Fibroblast of lung (primary cell): ENCODE measurements at places on chromosomes 6 and 20. TPM values are rescaled to one million over a fixed set of nuclear protein-coding genes. Genes with fewer than 3 reads are reported as not detected.

- H3K27ac ChIP-seq = no peak overlapping the region
- no peaks in the 10 kb centered on the region for H3K4me1 ChIP-seq
- H3K36me3 ChIP-seq = peaks cover 35% of the 10 kb centered on the region
- H3K27me3 ChIP-seq = no peaks in the 10 kb centered on the region
- no peak for DNase-seq
- H3K4me3 ChIP-seq = no peak overlapping the region
Observed at GRCh38 chr20:25286917-25287316, 39.0 kb downstream of the PYGB start.

GRCh38 chr6:27814665-27815424 lies 97.4 kb downstream of the OR2B2 start:
- no peaks in the 10 kb centered on the region for H3K36me3 ChIP-seq
- peaks cover 2% of the 10 kb centered on the region for H3K4me1 ChIP-seq
- peak overlapping the region; percentile 43 for H3K4me3 ChIP-seq
- H3K27ac ChIP-seq = peak overlapping the region; percentile 84
- H3K27me3 ChIP-seq = no peaks in the 10 kb centered on the region

DNA sequence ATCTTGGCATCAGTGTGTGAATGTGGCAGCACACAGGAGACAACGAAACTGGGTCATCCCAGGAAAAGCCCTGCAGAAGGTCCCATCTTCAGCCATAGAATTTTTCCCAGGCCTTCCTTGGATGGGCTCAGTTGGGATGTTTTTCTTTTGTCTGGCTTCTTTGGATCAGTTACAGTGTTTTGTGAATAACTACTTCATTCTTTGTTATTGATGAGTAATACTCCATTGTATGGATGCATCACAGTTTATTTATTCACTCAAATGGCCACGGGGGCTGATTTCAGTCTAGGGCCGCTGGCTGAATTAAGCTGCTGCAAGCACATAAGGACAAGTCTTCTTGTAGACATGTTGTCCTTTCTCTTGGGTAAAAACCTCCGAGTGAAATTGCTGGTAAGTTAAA lies 81.3 kb upstream of the CD93 start:
- no peaks in the 10 kb centered on the region for H3K4me1 ChIP-seq
- no peaks in the 10 kb centered on the region for H3K36me3 ChIP-seq
- H3K27me3 ChIP-seq = no peaks in the 10 kb centered on the region
- DNase-seq = no peak
- H3K4me3 ChIP-seq = no peak overlapping the region
- H3K27ac ChIP-seq = no peak overlapping the region

DNA sequence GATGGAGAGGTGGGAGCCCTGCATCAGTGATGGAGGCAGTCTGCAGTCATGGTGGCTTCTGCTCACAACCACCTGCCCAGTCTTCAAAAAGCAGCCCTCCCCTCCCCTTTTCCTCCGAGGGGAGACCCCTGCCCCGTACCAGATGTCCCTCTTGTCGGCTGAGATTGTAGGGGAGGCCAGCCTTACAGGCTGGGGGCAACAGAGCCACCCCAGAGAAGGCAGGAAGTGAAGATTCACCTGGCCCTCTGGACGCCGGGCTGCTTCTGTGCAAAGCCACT lies 4.5 kb downstream of the TNFRSF6B start:
- H3K27me3 ChIP-seq = no peaks in the 10 kb centered on the region
- no peak for DNase-seq
- no peak overlapping the region for H3K4me3 ChIP-seq
- H3K36me3 ChIP-seq = peaks cover 40% of the 10 kb centered on the region
- H3K27ac ChIP-seq = peak overlapping the region; percentile 34
- H3K4me1 ChIP-seq = peaks cover 28% of the 10 kb centered on the region

DNA sequence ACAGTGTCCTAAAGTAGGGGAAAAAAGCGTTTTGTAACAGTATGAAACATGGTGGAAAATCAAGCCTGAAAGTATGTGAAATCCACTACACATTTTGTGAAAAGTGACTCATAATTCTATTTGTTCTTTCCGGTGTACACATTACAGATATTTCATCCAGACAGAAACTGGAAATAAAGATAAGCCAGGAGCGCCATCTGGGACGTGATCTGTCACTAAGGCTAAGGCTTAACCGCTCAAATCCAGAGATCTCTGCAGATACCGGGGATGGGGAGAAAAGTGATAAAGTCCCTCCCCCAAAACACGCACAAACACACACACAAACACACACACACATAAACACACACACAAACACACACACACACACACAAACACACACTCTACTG lies 26.6 kb upstream of the SRSF6 start:
- H3K27me3 ChIP-seq = no peaks in the 10 kb centered on the region
- H3K4me3 ChIP-seq = no peak overlapping the region
- H3K36me3 ChIP-seq = no peaks in the 10 kb centered on the region
- H3K27ac ChIP-seq = no peak overlapping the region
- no peaks in the 10 kb centered on the region for H3K4me1 ChIP-seq
- no peak for DNase-seq

DNA sequence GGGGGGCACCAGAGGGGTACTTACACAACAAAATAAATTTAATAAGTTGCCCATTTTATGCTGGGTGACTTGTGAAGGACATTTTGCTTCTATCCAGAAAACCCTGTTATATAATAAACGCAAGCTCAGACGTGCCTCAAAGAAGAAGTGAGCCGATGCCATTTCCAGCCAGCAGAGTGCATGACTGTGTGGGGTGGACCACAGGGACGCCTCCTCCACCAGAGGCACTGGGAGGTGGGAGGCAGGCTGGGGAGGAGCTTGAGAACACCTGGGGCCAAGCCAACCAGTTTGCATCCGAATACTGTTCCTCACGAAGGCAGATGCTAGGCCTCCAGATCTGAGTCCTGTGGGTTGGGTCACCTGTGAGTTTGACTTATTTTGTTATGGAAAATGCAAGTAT lies 363.8 kb downstream of the RNGTT start:
- no peaks in the 10 kb centered on the region for H3K27me3 ChIP-seq
- H3K27ac ChIP-seq = no peak overlapping the region
- H3K4me1 ChIP-seq = no peaks in the 10 kb centered on the region
- no peak overlapping the region for H3K4me3 ChIP-seq
- H3K36me3 ChIP-seq = no peaks in the 10 kb centered on the region

DNA sequence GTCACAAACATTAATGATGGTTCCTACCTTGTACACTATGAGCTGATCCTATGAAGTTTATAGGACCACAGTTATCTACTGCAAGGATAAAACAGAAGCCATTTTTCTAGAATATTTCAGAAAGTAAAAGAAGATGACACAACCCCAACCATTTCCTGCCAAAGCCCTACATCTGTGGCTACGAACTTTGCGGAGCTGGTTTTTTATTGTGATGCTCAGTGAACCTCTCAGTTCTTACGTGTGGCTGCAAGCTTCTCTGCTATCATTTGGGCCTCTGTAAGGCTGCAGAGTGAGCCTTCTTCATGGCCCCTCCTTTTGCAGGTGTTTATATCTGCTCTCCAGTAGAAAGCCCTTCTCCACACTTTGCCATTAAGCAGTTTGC lies 17.8 kb upstream of the TAGAP start:
- DNase-seq = no peak
- H3K36me3 ChIP-seq = no peaks in the 10 kb centered on the region
- no peak overlapping the region for H3K27ac ChIP-seq
- H3K4me1 ChIP-seq = no peaks in the 10 kb centered on the region
- H3K27me3 ChIP-seq = peaks cover 2% of the 10 kb centered on the region

- no peaks in the 10 kb centered on the region for H3K4me1 ChIP-seq
- H3K27ac ChIP-seq = no peak overlapping the region
- H3K27me3 ChIP-seq = no peaks in the 10 kb centered on the region
- no peak overlapping the region for H3K4me3 ChIP-seq
- peak; percentile 60 for DNase-seq
- no peaks in the 10 kb centered on the region for H3K36me3 ChIP-seq
Observed at GRCh38 chr6:8006208-8006607, 58.0 kb downstream of the BLOC1S5 start.

DNA sequence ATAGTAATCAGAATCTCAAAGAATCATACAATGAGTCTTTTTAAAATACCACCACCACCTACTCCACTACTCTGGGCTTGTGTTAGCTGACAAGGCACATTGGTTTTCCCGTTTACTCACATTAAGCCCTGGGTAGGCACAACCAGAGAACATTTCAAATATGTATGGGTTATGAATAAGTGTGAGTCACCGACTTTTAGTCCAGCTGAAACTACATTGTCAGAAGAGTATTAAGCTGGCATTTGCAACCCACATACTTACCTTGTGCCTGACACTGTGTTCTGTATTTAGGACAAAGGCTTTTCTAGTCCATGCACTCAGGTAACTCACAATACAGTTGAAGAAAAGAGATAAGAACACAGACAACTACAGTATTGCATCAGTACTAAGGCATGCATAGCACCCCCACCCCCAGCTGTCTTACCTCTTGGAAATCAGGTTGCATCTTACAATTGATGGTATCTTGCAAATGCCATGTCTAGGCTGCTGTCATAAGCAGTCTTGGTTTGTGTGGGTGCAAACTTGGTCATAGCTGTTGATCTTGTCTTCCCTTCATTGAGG lies 40.3 kb upstream of the AHI1 start:
- no peak overlapping the region for H3K27ac ChIP-seq
- peak; percentile 83 for DNase-seq
- peaks cover 7% of the 10 kb centered on the region for H3K4me1 ChIP-seq
- no peaks in the 10 kb centered on the region for H3K27me3 ChIP-seq

DNA sequence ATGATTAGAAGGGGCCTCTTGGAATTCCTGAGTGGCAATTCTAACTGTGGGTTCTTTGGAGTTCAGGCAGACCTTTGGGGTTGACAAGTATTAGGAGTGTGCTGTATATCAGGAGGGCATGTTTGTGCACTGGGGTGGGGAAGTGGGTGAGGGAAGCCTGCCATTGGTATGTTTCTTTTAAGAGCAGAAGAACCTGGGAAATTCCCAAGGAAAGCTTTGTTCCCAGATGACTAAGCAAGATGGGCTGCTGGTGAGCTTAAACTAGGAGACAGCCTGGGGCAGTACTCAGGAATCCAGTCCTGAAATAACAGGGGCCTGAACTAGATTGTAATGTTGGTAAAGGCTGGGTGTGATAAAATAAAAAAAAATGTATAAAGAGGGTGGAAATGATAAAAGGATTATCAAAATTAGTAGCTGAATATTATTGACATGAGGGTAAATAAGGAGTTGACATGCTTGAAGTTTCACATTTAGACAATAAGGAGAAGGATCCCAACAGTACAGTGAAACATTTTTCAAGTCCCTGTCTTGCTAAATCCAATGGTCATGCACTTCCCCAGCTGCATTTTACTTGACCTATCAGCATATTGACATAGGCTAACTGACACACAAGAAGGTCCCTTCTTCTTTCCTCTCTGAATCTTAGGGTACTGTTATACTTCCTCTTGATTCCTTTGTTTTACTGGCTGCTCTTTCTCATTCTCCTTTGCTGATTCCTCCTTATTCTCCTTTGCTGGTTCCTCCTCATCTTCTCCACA lies 18.4 kb upstream of the IFNGR1 start:
- H3K4me1 ChIP-seq = no peaks in the 10 kb centered on the region
- no peak overlapping the region for H3K27ac ChIP-seq
- no peak overlapping the region for H3K4me3 ChIP-seq
- H3K36me3 ChIP-seq = no peaks in the 10 kb centered on the region
- DNase-seq = peak; percentile 87

DNA sequence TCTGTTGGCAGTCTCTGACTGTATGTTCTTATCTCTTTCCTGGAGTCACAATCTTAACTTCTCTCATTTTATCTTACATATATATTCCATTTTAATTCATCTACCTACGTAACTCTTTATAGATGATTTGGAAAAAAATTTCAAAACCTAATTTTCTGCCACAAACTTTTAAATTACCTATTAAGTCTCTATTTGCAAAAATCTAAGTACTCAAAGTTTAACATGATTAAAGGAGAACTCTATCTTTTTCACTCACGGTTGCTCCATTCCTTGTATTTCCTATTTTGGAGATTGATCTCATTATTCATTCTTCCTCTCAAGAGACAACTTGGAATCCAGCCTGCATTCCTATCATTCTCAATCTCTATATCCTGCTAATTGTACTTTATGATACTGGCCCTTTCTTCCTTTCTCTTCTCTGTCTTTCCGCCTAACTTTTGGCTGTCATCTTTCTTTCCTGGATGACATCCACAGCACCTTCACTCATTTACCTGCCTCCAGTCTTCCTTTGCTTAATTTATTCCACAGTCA lies 1071.1 kb upstream of the CITED2 start:
- DNase-seq = peak; percentile 83
- peaks cover 11% of the 10 kb centered on the region for H3K4me1 ChIP-seq
- H3K36me3 ChIP-seq = no peaks in the 10 kb centered on the region
- H3K27me3 ChIP-seq = no peaks in the 10 kb centered on the region

TBCC gene
- polyA plus RNA-seq = 18.2 and 18.7 TPM in 2 replicates

LATS1 gene
- 14.5 and 20.3 TPM in 2 replicates for polyA plus RNA-seq

VNN1 gene
- polyA plus RNA-seq = not detected in 2 replicates

REM1 gene
- not detected in 2 replicates for polyA plus RNA-seq

FOXA2 gene
- polyA plus RNA-seq = not detected in 2 replicates

AFG1L gene
- 1.7 and 2.4 TPM in 2 replicates for polyA plus RNA-seq

AGER gene
- polyA plus RNA-seq = 0.78 and 0.99 TPM in 2 replicates

SLC22A3 gene
- 0.03 TPM in 2 replicates for polyA plus RNA-seq

PGC gene
- not detected in 2 replicates for polyA plus RNA-seq

RAET1L gene
- not detected in 2 replicates for polyA plus RNA-seq
